ENCODE measurements at places on chromosomes 2 and 18.

- no peaks in the 10 kb centered on the region for H3K27me3 ChIP-seq
- no peak overlapping the region for H3K27ac ChIP-seq
- DNase-seq = no peak
Observed at GRCh38 chr2:20682167-20682920, 15.4 kb downstream of the GDF7 start.

GRCh38 chr18:51527826-51528225 is 330.3 kb upstream of the MEX3C start:
- no peaks in the 10 kb centered on the region for H3K27me3 ChIP-seq
- DNase-seq = no peak

DNA sequence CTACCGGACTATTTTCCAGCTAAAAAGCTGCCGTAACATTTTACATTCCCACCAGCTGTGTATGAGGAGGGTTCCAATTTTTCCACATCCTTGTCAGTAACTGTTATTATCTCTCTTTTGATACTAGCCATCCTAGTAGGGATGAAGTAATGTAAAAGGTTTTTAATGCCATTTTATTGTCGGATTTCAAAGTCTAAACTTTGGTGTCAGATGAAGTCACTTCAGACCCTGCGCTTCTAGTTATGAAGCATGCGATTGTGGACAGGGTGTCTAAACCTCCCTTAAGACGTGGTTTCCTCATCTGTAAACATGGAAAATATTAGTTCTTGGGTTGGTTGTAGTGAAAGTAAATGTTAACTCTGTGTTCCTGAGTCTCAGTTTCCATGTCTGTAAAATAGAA is 4.7 kb downstream of the DGKD start:
- H3K4me3 ChIP-seq = no peak overlapping the region
- peaks cover 9% of the 10 kb centered on the region for H3K36me3 ChIP-seq
- H3K4me1 ChIP-seq = peaks cover 37% of the 10 kb centered on the region
- no peak for DNase-seq
- no peak overlapping the region for H3K27ac ChIP-seq

DNA sequence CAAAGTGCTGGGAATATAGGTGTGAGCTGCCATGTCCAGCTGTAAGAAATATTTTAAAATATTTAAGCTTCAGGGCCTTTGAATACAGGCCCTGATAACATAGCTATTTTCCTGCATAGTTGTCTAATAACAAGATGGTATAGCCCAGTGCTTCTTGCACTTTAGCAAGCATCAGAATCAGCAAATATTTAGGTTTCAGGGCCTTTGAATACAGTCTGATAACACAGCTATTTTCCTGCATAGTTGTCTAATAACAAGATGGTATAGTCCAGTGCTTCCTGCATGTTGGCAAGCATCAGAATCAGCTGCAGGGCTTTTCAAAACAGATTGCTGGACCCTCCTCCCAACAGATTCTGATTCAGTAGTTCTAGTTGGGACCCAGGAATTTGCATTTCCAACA is 5.6 kb downstream of the GEMIN6 start:
- peaks cover 7% of the 10 kb centered on the region for H3K36me3 ChIP-seq
- H3K27me3 ChIP-seq = no peaks in the 10 kb centered on the region
- H3K4me1 ChIP-seq = peaks cover 4% of the 10 kb centered on the region
- no peak overlapping the region for H3K4me3 ChIP-seq

DNA sequence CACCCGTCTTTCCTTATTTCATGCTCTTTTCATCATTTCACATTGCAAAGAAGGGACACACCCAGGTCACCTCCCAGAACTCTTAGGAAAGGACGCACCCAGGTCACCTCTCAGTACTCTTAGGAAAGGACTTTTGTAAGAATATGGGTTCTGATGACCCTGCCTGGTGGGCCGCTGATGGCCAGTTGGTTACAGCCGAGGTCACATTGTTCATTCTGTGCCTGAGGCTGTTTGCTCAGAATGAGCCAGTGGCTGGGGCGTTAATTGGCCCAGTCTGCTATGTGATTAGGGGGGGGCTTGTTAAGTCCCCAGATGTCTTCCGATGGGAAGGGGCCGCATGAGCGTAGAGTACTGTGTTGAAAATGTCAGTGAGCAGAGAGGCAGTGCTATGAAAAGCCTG is 9.4 kb downstream of the MLPH start:
- no peaks in the 10 kb centered on the region for H3K27me3 ChIP-seq
- H3K4me3 ChIP-seq = no peak overlapping the region
- DNase-seq = no peak
- no peaks in the 10 kb centered on the region for H3K4me1 ChIP-seq

DNA sequence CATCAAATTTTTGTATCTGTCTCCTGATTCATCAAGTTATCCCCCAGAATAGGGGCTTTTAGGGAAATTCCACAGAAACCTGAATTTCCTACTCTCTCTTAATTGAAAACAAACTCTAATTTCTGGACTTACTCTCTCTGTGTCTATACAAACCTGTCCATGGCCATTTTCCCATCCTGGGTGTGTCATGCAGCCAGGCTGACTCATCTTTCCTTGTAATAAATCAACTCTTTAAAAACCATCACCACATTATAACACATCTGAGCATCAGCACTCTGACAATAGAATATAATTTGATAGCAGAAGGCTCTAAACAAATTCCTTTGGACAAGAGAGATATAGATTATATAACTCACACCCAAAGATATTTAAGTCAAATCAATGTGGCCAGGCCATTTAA is 610.2 kb downstream of the DCC start:
- no peaks in the 10 kb centered on the region for H3K36me3 ChIP-seq
- H3K4me3 ChIP-seq = no peak overlapping the region
- no peak for DNase-seq
- peaks cover 7% of the 10 kb centered on the region for H3K4me1 ChIP-seq

DNA sequence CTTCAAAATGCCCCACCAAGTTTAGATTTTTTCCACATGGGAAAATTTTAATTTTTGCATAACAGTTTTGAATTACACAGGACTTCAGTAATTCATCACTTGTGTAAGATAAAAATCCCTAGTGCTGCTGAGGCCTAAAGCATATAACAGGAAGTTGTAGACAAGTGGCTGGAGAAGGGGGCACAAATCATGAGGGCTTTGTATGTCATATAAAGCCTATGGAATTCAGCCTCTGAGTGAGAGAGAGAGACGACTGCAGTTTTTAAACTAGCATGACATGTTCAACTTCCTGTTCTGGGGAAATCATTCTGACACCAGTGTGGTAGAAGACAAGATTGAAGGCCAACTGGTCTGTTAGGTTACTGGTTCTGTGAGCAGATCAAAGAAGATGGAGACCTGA is 187.3 kb upstream of the CHST9 start:
- no peak overlapping the region for H3K4me3 ChIP-seq
- H3K36me3 ChIP-seq = no peaks in the 10 kb centered on the region
- H3K4me1 ChIP-seq = peaks cover 15% of the 10 kb centered on the region
- no peaks in the 10 kb centered on the region for H3K27me3 ChIP-seq
- no peak for DNase-seq
- peak overlapping the region; percentile 70 for H3K27ac ChIP-seq

DNA sequence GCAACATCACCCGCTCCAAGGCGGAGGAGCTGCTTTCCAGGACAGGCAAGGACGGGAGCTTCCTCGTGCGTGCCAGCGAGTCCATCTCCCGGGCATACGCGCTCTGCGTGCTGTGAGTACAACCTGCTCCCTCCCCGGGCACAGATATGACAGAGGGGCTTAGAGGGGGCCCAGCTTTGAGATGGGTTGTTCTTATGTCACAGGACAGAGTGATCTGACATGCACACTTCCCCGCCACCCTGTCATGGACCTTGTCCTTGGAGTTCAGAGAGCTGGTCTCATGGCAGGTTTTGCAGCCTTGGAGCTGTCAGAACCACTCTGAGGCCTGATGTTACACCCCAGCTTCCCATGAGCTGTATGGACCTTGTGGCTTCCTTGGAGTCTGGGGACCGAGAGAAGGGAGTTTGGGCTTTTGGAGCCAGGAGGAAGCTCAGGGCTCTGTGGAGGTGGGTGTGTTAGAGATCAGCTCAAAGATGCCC is 398 bp downstream of the INPP5D start:
- H3K4me3 ChIP-seq = no peak overlapping the region
- no peaks in the 10 kb centered on the region for H3K27me3 ChIP-seq
- no peak overlapping the region for H3K27ac ChIP-seq
- H3K4me1 ChIP-seq = no peaks in the 10 kb centered on the region
- DNase-seq = no peak

DNA sequence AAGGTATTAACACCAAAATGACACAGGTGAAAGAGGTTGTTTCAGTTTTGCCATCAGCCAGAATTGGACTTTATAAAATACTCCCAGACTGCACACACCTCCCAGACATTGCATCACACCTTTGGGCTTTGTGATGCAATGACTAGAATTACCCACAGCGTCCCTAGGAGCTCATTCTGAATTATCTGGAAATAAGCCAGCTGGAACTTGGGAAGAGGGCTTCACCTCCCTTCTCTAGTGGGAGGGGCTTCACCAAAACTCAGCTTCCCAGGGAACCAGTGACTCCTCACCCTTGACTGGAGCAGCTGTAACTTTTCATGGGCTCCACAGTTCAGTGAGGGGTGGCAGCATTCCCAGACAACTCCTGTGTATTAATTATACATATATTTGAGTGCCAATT is 83.1 kb upstream of the BZW1 start:
- H3K27me3 ChIP-seq = peaks cover 64% of the 10 kb centered on the region
- no peak overlapping the region for H3K4me3 ChIP-seq
- H3K27ac ChIP-seq = no peak overlapping the region
- no peaks in the 10 kb centered on the region for H3K36me3 ChIP-seq
- no peaks in the 10 kb centered on the region for H3K4me1 ChIP-seq
- no peak for DNase-seq
